ENCODE measurements at places on chromosomes 6 and 20. TPM values are rescaled to one million over a fixed set of nuclear protein-coding genes. Genes with fewer than 3 reads are reported as not detected.

The TPBG gene
- total RNA-seq = 93.1 TPM

The IBTK gene
- total RNA-seq = 67.3 TPM

The SLC22A2 gene
- total RNA-seq = 0.12 TPM

The B3GAT2 gene
- total RNA-seq = under 0.01 TPM

The MAP1LC3A gene
- total RNA-seq = 6.5 TPM

The EFCAB8 gene
- total RNA-seq = not detected

The LKAAEAR1 gene
- not detected for total RNA-seq

The DUSP15 gene
- total RNA-seq = not detected

Measured in uterine smooth muscle cell (primary cell).